Stimulated activated CD4-positive, alpha-beta T cell treated with anti-CD3 and anti-CD28 coated beads, Interleukin-2, amount 100 ng/mL, for 48 hours (primary cell): ENCODE measurements at places on chromosomes 1 and 21.

DNA sequence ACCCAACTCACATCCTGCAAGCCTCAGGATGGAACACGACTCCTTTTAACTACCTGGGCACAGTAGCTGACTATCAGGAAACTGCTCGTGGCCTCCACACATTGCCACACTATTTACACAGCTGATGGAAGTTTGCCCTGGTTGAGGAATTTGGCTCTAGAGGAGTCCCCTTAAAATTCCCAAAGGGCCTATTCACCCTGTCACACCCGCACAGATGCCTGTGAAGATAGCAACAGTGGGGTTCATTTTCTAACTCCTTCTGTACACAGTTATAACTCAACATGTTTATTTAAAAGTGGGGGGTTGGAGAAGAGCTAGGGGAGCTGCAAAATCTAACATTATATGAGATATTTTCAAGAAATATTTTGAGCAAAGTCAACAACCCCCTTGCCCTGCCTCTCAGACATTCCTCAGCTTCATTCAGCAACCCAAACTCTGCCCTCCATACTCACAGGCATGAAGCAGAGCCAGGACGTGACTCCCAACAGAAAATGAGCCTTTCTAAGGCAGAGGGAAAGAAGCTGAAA lies 35.8 kb upstream of the CCN1 start:
- DNase-seq: no peak

DNA sequence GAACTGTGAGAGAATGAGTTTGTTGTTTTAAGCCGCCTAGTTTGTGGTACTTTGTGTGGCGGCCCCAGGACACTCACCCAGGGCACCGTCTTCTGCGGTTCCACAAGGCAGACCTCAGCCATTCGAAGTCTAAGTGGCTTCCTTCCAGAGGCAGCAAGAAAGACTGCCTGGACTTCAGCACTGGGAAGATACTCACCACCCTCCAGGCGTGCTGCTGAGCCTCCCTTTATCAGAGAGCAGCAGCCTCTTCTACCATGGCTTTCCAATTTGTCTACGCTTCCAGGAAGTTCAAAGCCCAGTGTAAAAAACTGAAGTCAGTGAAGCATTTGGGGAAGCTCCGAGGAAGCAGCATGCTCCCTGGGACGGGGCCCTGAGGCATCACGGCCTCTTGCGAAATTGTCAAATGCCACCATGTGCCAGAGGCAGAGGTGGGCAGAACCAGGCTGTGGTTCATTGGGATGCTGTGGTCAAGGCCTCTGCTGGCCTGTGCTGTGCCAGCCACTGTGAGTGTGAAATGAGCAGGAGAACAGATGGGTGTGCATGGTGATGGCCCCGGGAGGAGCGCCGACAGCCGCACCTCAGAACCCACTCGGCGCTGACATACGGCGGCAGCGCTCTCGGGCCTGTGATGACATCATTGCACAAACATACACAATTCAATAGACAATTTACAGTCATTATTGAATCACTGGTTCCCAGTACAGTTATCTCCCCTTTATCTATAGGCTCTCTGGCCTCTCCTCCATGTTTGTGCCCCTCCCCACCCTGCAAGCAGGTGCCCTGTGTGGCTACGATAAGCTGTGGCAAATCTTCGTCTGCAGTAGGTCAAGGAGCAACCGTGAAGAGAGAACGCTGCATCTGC lies 110.4 kb downstream of the PDE9A start:
- no peak for DNase-seq

- DNase-seq: no peak
These were observed 19.6 kb upstream of the SLC30A1 start for GRCh38 chr1:211598514-211598913.

GRCh38 chr1:247338723-247339275 lies 7.1 kb upstream of the ZNF496 start:
- DNase-seq: no peak

DNA sequence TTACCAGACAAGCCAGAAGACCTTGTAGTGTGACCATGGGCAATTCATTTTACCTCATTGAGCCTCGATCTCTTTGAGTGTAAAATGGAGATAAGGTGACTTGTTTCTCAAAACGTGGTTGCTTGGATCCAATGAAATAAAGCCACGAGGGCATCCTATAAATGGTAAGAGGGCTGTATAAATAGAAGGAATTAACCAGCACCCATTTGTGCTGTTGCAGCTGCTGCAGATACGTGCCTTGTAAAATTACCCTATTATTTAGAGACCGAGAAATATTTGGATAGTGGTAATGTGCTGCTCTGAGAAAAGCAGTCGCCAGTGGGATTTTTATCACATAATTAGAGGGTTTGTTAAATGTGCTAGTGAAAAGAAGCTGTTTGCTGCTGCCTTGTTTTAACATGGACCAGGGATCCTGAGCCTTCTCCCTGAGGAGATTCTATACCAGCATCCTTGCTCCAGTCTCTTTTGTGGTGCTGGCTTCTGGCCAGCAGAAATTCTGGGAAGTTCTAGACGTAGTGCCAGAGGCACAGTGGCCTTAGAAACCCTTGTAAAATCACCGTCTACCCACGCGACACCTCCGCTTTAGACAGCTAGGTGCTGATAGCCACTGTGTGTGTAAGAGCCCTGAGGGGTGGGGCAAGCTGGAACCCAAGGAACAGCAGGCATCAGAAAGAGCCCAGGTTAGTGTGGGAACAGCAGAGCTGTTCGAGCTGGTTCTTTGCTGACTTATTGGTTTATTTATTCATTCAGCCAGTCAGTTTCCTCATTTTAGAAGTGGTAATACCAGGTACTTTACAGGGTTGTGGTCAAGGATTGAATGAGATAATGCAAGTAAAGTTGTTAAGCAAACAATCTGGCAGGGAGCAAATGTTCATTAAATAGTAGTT lies 137.5 kb downstream of the NOS1AP start:
- DNase-seq: no peak

DNA sequence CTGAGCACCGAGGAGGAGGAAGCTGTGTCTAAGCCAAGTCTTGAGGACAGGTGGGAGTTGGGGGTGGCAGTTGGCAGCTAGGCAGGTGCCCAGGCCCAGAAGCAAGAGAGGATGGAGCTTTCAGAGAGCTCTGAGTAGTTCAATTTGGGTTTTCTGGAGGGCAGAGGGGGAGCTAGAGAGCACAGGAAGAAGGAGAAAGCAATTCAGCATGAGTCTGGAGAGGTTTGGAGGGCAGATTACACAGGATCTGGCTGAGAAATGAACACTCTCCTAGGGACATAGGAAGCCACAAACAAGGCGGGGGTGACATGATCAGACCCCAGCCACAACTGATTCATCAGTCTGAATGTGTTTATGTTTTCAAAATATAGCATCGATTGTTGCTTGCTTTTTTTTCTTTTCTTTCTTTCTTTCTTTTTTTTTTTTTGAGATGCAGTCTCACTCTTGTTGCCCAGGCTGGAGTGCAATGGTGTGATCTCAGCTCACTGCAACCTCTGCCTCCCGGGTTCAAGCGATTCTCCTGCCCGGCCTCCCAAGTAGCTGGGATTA lies 23.8 kb downstream of the PTPRF start:
- DNase-seq: no peak

DNA sequence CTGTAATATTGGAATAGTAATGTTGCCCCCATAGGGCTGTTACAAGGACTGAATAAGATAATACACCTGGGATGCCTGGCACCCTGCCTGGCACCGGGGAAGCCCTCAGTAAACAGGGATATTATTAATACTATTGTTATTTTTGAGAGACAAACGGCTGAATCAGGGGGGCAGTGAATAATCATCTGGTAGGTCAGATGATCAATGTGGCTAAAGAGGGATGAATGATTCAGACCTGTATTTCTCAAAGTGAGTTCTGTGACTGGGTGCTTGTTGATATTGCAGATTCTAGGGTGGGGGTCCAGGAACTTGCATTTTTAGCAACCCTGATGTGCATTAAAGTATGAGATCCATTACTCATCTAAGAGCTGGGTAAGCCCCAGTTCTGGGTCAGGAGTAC lies 46.2 kb upstream of the BCL10 start:
- no peak for DNase-seq

DNA sequence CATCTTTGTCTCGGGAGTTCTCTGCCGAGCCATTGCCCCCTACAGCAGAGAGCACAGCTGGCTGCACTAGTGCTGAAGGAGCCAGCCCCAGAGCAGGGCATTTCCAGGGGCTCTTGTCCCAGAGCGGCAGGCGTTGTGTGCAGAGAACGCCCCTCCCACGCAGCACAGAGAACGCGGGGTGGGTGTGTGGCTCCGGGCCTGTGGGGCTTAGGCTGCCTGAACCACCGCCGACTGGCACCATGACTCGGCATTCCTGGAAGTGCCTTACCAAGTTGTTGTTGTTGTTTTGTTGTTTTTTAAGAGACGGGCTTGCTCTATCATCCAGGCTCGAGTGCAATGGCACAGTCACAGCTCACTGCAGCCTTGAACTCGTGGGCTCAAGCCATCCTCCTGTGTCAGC lies 15.8 kb upstream of the DIP2A start:
- DNase-seq: no peak

- DNase-seq: no peak
These were observed 18.2 kb upstream of the QSOX1 start for GRCh38 chr1:180136331-180136967.

DNA sequence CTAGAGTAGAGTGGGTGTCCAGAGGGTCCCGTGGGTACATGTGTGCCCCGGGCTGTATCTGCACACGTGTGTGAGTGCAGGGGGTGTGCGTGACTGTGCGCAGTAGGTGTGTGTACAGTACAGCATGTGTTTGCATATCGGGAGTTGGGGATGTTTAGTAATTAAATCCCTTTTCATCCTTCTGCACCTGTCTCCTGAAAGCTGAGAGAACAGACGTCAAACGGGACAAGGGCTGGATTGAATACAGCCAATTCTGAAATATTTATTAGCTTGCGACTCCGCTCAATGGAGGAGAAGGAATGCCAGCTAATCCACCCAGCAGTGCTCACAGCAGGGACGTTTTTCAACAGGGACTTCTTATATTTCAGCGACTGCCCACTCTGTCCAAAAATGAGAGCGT lies 44.7 kb upstream of the CASZ1 start:
- DNase-seq: no peak

DNA sequence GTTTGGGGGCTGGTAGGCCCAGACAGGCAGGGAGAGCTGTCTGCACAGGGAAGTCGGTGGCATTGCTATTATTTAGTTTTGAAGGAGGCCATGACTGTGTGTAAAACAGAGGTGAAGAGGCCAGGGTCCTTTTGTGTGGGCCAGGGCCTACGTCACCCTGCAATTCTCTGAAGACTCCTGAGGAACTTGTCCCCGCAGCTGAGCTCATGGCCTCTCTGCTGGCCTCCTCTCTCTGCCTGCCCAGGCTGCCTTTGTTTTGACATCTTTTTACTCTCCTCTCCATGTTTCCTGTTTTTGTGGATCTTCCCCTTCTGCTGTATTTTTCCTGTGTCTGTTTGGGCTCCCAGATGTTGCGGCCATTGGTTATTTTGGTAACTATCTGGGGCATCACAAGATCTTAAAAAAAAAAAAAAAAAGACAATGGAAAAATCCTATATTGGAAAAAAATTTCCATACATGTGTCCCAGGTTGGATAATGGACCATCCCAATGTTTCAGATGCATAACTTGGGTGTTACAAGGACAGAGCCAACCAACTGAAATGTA lies 280.7 kb downstream of the RPS6KC1 start:
- DNase-seq: no peak

GRCh38 chr1:156461781-156462647 lies 38.6 kb downstream of the MEF2D start:
- DNase-seq: no peak

DNA sequence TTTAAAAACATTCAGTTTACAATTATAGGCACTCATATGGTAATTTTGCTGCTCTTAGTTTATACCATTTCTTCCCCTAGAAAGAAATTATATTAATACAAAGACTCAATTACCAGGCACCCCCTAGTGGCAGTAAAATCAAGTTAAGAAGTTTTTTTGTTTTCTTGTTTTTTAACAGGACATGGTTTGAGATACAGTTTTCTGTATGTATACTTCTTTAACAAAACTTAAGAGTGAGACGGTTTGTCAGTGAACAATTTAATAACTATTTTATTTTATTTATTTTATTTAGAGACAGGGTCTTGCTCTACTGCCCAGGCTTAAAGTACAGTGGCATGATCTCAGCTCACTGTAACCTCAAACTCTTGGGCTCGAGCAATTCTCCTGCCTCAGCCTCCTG lies 224.6 kb downstream of the FAF1 start:
- no peak for DNase-seq

GRCh38 chr1:54095546-54096226 lies 42.3 kb downstream of the TCEANC2 start:
- DNase-seq: no peak

GRCh38 chr1:62407398-62408009 lies 29.3 kb upstream of the USP1 start:
- peak; percentile 4 for DNase-seq
